Activated CD8-positive, alpha-beta memory T cell treated with anti-CD3 and anti-CD28 coated beads for 48 hours (primary cell): ENCODE measurements at places on chromosomes 2 and 18.

DNA sequence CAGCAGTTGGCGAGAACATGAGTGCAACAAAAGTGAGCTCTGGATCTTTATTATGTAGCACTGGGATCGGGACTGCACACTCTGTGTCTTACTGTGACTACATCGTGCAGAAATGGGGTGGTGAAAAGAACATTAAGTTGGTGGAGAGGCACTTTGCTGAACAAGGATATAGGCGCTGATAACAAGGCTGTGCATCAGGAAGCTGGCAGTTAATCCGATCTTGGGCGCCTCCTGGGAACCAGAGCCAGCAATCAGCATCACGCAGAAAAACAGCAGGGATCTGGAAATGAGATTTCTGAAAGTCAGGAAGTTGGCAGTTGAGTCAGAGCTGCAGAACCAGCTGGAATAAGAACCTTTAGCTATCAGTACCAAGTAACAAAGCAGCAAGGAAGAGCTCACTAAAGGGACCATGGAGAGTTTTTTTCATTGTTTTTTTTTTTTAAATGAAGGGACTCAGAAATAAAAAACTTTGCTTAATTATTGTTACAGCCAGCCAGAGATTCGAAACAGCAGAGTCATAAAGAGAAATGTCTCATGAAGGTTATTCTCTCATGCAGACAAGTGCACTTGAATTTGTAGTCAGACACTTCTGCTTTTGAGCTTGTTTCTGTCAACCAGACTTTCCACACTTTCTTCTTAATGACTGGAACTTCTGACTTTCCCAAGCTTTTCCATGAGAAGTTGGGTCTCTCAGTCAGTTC, 22.8 kb upstream of the MYO3B start:
- no peak for DNase-seq

GRCh38 chr2:149059822-149060221, 21.3 kb downstream of the LYPD6B start:
- no peak for DNase-seq

- no peak for DNase-seq
Measured at GRCh38 chr2:148209603-148210002, 188.7 kb downstream of the MBD5 start.

DNA sequence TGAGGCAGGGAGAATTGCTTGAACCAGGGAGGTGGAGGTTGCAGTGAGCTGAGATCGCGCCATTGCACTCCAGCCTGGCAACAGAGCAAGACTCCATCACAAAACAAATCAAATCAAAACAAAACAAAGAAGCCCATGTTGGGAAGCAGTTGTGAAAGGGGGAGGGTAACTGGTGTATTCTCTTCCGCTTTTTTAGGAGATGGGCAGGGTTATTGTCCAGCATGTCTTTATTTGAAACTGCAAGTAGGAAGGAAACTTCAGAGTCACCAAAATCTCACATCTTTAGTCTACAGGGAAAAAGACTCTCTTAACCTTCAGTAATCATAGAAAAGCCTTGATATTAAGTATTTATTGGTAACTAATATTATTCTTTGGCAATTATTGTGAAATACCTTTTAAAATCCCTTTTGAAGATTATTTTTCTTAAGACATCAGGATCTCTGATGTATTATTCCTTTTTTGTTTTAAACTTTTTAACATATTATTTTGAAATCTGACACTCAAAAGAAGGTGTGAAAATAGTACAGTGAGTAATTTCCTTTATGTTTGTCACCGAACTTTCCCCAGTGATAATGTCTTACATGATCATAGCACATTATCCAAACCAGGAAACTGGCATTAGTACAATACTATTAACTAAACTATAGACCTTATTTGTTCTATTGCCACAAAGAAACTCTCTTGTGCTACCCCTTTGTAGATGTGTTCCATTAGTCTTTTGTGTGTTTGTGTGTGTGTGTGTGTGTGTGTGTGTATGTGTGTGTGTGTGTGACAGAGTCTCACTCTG, 84.3 kb upstream of the LTBP1 start:
- DNase-seq, result no peak

DNA sequence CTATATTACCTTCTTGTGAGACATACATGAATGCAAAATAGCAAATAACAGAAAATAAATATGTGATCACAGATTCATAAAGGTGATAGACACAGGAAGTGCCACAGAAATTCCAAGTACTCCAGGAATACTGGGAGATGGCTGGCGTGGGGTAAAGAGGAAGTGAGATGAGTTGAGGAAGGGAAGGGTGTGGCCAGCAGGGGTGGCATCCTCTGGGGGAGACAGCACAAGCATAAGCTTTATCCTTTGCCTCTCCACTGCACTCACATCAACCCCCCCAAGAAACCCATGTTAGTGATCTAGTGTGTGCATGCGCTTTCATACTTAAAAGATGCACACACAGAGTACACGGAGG, 94.8 kb upstream of the B3GNT7 start:
- no peak for DNase-seq

- no peak for DNase-seq
Measured at GRCh38 chr2:74003494-74004211, 18.9 kb downstream of the TET3 start.

GRCh38 chr2:46333912-46334311, 36.7 kb downstream of the EPAS1 start:
- DNase-seq, result no peak

DNA sequence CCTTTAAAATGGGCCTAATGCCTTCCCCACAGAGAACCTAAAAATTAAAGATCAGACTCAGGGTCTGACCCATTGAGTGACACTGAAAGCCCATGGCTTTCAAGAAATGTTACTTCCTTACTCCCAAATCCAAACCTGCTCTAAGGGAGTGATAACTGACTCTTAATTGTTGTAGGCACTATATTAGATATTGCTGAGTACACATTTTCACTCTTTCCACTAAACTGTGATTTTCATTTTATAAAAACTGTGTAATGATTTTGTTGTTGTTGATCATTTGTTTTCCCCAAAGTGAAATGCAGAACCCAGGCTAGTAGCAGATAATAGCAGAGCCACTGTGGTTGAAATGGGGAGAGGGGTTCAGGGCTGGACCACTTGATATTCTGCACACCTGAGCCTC, 87.1 kb downstream of the LRRTM1 start:
- no peak for DNase-seq
